ENCODE measurements at places on chromosomes 5 and 9.

- peak; percentile 57 for DNase-seq
Observed at GRCh38 chr5:154221371-154221896, 30.9 kb downstream of the GALNT10 start.

- no peak for DNase-seq
Observed at GRCh38 chr9:70405808-70406433, 8.5 kb downstream of the KLF9 start.

GRCh38 chr5:151288180-151288579 lies 15.4 kb downstream of the SLC36A3 start:
- no peak for DNase-seq

DNA sequence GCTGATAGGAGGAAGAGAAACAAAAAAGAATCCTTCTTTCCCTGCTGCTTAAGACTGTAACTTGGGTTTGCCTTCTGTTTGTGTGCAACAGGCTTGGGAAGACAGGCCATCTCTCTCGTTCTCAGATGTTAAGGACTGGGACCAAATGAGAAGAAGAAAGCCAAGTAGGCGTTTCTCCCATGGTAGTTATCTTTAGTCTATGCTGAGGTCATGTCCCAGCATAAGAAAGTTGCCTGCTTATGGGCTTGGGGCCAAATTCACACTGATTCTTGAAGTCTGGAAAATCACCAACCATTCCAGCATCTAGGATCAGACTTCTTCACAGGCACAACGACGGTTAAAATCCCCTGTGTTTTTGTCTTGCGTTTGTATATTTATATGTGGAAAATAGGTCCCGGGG lies 44.2 kb upstream of the PALM2AKAP2 start:
- no peak for DNase-seq

GRCh38 chr5:132385326-132386105 lies 16.0 kb downstream of the SLC22A5 start:
- DNase-seq = peak; percentile 70

DNA sequence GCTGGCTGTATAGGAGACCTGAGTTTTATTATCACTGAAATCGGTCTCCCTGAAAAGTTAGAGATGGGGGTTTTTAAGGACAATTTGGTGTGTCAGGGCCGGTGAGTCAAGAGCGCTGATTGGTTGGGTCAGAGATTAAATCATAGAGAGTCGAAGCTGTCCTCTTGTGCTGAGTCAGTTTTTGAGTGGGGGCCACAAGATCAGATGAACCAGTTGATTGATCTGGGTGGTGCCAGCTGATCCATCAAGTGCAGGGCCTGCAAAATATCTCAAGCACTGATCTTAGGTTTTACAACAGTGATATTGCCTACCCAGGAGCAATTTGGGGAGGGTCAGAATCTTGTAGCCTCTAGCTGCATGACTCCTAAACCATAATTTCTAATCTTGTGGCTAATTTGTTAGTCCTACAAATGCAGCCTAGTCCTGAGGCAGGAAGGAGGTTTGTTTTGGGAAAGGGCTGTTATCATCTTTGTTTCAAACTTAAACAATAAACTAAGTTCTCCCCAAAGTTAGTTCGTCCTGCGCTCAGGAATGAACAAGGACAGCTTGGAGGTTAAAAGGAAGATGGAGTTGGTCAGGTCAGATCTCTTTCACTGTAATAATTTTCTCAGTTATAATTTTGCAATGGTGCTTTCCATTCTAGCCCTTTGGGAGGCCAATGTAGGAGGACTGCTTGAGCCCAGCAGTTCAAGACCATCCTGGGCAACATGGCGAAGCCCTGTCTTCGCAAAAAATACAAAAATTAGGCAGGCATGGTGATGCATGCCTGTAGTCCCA lies 31.6 kb upstream of the RFK start:
- DNase-seq = no peak

DNA sequence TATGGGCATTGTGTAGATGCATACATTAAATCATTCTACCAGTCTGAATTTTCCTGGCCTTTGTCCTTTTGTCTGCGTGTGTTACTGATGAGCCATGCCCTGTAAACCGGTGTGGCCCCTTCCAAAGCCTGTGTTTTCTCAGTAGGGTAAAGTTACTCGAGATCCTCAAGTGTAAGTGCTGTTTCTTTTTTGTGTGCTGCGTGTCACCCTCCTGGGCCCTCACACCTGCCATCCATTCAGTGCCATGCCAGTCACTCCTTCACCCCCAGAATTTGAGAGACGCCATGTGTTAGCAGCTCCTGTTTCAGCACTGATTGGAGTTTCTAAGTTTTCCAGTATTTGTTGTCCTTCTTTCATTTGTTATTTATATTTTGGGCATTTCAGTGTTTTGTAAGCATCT lies 288.2 kb downstream of the FANCC start:
- no peak for DNase-seq

GRCh38 chr9:1591310-1591709 lies 423.8 kb upstream of the SMARCA2 start:
- DNase-seq = no peak

GRCh38 chr9:111605041-111605559 lies 5.7 kb upstream of the PTGR1 start:
- DNase-seq = no peak

GRCh38 chr9:76453785-76454184 lies 5.2 kb upstream of the GCNT1 start:
- DNase-seq = no peak

DNA sequence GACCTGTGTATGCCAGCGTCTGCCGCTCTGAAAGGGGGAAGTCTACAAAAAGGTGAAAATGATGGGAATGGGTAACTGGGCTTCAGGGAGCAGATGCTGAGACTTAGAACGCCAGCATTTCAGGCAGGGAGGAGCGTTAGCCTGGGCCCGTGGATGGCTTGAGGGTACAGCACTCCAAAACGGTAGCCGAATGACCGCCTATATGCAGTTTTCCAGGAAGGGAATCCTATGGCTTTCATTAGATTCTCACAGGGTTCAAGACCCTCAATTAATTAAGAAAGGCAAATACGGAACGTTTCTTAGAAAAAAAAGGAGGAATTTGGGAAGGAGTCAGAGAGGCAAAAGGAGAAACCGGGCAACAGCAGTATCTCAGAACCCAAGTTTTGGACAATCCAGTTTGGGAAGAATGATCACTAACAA lies 639 bp downstream of the AMACR start:
- DNase-seq = no peak

DNA sequence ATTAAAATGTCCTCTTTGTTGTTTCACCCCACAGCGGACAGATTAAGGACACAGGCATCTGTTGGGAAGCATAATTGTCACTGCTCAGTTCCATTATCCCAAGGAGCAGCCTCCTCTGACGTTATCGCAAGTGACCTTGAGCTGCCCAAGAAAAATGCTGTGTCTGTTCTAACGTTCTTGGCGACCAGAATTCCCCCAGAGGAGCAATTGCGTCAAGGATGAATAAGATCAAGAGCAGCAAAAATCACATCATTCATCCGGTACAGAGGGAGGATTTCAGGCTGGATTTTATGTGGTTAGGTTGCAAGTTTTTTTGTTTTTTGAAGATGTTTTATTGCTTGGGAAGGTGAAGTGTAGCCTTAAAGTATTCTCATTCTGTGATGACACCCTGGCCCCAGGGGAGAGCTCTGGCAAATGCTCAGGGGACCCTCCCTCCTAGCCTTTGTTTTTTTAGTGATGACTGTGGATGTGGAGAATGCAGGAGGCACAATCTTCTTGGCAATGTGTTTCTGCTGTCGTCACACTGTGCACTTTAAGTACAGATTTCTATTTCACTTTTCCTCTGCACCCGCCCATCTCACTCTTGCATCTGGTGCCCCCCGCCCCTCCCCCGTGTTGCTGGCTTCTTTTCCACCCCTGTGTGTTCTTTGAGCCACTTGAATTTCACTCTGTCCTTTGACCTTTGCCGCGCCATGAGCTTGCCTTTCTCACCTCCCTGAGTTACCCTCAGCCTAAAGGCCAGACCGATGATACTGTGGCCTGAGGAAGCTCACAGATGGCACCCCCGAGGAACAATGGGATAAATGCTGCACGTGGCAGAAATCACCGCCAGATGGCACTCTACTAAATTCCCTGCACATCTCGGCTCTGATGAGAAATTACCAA lies 308.5 kb downstream of the RAB3C start:
- DNase-seq = peak; percentile 68

GRCh38 chr9:98811051-98811650 lies 3.7 kb downstream of the GALNT12 start:
- no peak for DNase-seq

GRCh38 chr5:35598707-35599370 lies 18.8 kb upstream of the SPEF2 start:
- no peak for DNase-seq

GRCh38 chr9:122206118-122207046 lies 22.4 kb downstream of the LHX6 start:
- no peak for DNase-seq

DNA sequence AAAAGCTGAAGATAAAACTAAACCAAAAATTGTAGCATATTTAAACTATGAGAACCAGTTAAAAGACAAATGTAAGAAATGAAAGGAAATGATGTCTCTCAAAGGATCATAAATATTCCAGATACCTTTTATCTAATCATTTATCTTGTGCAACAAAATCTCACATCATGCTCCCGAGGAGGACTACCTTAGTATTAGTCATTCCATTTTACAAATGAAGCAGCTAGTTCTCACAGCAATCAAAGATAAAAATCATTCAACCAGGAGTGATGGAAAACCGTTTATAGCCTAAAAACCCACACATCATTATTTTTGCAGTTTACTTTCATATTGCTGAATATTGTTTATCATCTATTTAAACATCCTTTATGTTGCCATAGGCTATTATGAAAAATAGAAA lies 190.0 kb downstream of the CDH12 start:
- DNase-seq = no peak

DNA sequence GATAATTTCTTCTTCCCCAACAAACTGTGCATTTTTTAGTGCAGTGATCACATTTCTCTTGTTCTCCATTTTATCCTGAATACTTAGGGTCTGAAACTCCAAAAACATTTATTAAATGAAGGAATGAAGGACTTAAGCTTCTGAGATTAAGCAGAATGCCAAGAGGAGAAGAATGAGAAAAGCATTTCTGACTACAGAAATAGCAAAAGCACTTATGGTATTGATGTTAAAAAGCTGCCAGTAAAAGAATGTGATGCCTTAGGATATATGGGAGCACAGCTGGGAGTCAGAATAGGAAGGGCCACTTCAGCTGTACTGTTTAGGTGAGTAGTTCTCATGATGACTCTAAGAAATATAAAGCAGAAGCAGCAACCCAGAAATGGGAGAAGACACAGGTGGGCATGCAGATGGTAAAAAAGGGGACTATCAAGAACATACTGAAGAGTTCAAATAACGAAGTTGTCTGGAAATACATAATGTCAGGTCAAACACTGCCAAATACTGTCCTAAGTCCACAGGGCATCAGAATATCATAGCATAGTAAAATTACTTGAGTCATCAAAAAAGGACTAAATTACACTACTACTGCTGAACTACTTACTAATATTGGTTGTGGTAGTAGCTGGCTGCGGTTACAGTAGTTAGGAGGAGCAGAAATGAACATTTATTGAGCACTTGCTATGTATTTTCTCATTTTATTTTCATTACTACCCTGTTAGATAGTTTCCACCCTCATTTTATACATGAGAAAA lies 132.7 kb downstream of the MAPKAP1 start:
- no peak for DNase-seq

DNA sequence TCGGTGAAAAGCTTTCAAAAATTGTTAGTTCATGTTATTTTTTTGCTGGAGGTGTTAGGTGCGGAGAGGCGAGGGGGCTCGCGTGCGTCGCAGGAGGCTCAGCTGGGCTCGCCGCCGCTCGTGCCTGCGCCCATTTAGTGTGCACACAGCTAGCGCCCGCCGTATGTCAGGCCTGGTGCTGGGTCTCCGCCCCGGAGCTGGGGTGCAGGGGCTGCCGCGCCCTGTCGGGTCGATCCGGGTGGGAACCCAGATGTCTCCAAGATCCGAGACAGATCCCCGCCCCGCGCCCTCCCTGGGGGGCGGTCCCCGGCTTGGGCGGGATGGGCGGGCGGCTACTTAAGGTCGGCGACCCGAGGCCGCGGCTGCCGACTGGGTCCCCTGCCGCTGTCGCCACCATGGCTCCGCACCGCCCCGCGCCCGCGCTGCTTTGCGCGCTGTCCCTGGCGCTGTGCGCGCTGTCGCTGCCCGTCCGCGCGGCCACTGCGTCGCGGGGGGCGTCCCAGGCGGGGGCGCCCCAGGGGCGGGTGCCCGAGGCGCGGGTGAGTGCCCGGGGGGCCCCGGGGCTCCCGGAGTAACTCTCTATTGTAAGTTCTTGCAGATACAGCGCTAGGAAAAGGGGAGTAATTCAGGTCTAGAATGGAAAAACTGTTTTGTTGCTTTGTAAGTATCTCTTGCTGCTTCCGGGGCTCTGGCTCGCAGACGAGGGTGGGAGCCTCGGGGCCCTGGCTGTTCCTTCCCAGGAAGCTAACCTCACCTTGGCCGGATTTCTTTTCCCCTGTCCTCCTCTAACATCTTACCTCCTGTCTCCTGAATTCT lies 31.7 kb downstream of the GSN start:
- no peak for DNase-seq

DNA sequence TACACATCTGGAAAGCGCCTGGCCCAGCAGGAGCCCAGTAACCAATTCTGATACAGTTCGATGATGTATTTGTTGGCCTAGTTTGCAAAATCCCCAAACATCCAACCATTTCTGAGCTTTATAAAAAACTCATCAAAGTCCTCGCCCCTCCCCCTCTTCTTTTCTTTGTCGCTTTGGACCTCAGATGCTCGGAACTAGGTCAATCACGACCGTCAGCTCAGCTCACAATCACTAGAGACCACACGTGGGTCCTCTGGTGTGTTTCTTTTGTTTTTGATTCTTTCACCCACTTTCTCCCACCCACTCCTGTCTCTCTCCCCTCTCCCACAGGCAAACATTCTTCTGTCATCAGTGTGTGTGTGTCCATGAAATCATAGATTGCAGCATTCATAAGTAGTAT lies 26.7 kb upstream of the ZBTB43 start:
- DNase-seq = no peak

GRCh38 chr5:74945561-74946165 lies 79.5 kb upstream of the FAM169A start:
- peak; percentile 29 for DNase-seq

GRCh38 chr9:137052998-137053943 lies 590 bp downstream of the ENTPD2 start:
- DNase-seq = no peak

- DNase-seq = no peak
Observed at GRCh38 chr5:109253262-109253661, 156.5 kb downstream of the PJA2 start.

DNA sequence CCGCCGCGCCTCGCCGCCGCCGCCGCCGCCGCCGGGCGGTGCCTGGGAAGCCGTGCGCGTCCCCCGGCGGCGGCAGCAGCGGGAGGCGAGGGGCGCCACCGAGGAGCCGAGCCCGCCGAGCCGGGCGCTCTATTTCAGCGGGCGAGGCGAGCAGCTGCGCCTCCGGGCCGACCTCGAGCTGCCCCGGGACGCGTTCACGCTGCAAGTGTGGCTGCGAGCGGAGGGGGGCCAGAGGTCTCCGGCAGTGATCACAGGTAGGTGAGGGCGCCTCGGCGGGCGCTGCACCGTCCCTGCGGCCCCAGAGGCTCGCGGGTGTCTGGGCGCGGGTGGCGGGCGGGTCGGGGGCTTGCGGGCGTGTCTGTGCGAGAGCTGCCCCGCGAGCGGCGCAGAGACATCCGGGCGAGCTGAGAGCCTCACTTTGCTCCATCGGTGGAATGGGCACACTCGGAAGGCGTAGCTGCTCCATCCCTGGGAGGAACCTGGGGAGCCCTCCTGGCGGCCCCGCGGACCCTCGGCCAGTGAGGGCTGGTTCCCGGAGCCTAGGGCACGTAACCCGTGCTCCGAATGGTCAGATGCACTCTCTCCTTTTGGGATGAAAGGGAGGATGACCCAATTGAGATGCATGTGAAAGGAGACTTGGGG lies 864 bp downstream of the PAPPA start:
- no peak for DNase-seq

GRCh38 chr5:153970496-153970895 lies 68.2 kb downstream of the FAM114A2 start:
- no peak for DNase-seq
